ENCODE measurements at places on chromosomes 6 and 20. TPM values are rescaled to one million over a fixed set of nuclear protein-coding genes. Genes with fewer than 3 reads are reported as not detected.

FOXC1 gene
- total RNA-seq: 1.7 TPM

SRPK1 gene
- total RNA-seq: 113 TPM

GSTA2 gene
- total RNA-seq: not detected

DNA sequence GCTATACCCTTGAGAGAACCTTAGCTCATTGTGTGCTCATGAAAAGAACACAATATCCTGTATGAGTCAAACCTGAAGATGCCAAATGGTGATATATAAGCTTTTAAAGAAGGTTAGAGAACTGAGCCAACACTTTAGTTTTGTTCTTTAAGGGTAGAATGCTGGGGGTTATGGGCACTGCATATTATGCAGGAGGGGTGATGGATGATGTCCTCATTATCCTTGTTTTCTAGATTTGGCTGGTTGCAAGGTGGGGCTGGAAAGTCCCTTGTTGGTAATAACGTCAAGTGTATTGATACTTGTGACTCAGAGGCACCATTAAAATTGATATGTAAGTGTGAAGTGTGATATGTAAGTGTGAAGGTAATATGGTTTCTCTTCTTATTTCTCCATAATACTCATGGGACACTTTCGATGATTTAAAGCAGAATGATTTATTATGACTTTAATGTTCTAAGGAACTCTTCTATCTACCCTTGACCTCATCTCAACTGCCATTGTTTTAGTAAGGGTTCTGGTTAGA lies 113.7 kb upstream of the DTNBP1 start:
- H3K4me1 ChIP-seq: peaks cover 8% of the 10 kb centered on the region
- H3K36me3 ChIP-seq: no peaks in the 10 kb centered on the region
- no peak overlapping the region for H3K4me3 ChIP-seq
- no peak overlapping the region for H3K27ac ChIP-seq
- DNase-seq: no peak

- peaks cover 9% of the 10 kb centered on the region for H3K36me3 ChIP-seq
- peaks cover 24% of the 10 kb centered on the region for H3K27me3 ChIP-seq
- DNase-seq: peak; percentile 55
- peaks cover 52% of the 10 kb centered on the region for H3K4me1 ChIP-seq
Measured at GRCh38 chr6:26195376-26195923, 108.2 kb downstream of the HFE start.

GRCh38 chr6:117557951-117558350 lies 44.4 kb downstream of the GOPC start:
- no peak overlapping the region for H3K27ac ChIP-seq
- DNase-seq: no peak
- H3K36me3 ChIP-seq: peaks cover under 1% of the 10 kb centered on the region
- H3K27me3 ChIP-seq: no peaks in the 10 kb centered on the region

GRCh38 chr6:82568290-82568993 lies 204.8 kb downstream of the TPBG start:
- H3K27ac ChIP-seq: no peak overlapping the region
- H3K27me3 ChIP-seq: no peaks in the 10 kb centered on the region
- H3K36me3 ChIP-seq: no peaks in the 10 kb centered on the region
- no peak overlapping the region for H3K4me3 ChIP-seq
- H3K4me1 ChIP-seq: peaks cover 11% of the 10 kb centered on the region
- no peak for DNase-seq

DNA sequence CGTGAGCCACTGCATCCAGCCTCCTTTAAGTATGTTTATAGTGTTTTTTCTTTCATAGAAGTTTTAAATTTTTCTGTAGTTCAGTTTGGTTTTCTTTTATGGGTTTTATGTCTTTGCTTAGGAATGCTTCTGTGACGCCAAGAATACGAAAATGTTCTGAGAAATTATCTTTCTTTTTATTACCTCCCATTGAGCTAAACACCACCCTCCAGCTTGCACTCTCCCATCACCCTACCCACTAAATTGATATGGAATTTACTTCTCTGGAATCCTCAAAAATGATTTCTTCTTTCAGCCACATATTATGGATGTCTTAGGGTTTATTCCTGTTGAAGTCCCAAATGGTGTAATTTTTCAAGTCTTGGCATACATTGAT lies 38.1 kb downstream of the JARID2 start:
- peaks cover 4% of the 10 kb centered on the region for H3K36me3 ChIP-seq
- no peaks in the 10 kb centered on the region for H3K27me3 ChIP-seq
- no peak overlapping the region for H3K27ac ChIP-seq
- no peak for DNase-seq
- H3K4me1 ChIP-seq: peaks cover 16% of the 10 kb centered on the region

FAXC gene
- 26.7 TPM for total RNA-seq

DNA sequence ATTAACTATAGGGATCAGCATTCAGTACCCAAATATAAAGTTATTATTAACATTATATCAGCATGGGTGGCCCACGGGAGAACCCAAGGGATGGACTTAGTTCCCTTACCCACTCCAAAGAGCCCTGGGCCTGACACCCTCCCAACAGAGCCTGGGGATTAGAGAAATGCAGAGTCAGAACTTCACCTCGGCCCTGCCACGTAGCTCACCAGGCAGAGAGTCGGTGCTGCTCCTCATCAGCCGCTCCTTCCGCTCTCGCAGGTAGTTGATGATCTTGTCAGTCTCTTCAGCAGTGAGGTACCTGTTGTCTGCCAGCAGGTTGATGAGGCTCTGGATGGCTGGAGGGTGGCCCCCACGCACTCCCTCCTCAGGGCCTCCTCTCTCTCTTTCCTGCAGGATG lies 26.6 kb downstream of the NCOA5 start:
- no peak for DNase-seq
- no peak overlapping the region for H3K4me3 ChIP-seq
- peaks cover 23% of the 10 kb centered on the region for H3K27me3 ChIP-seq
- no peak overlapping the region for H3K27ac ChIP-seq
- peaks cover 14% of the 10 kb centered on the region for H3K4me1 ChIP-seq

GRCh38 chr20:18738055-18738454 lies 75.5 kb upstream of the SCP2D1 start:
- no peaks in the 10 kb centered on the region for H3K36me3 ChIP-seq
- no peak for DNase-seq

PCED1A gene
- 71.9 TPM for total RNA-seq

C6orf163 gene
- total RNA-seq: 4.5 TPM

GRCh38 chr6:112831022-112831421 lies 483.9 kb downstream of the RFPL4B start:
- H3K27me3 ChIP-seq: no peaks in the 10 kb centered on the region
- H3K27ac ChIP-seq: no peak overlapping the region
- DNase-seq: no peak
- peaks cover 26% of the 10 kb centered on the region for H3K4me1 ChIP-seq
- H3K36me3 ChIP-seq: no peaks in the 10 kb centered on the region
- no peak overlapping the region for H3K4me3 ChIP-seq

DNA sequence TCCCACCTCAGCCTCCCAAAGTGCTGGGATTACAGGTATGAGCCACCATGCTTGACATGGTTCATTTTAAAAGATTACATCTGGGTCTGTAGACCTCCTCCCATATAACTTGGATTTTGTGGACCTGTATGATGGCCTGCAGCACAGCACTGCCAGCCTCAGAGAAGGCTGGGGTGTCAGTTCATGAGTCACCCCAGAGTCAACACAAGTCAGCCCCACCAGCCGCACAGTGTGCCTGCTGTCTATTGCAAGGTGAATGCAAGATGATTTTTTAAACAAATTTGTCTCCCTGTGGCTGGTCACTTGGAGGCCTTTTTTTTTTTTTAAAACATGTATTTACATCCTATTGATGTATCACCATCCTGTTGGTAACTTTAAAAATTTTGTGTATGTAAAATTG lies 76.7 kb downstream of the RREB1 start:
- no peak for DNase-seq
- no peaks in the 10 kb centered on the region for H3K27me3 ChIP-seq
- peaks cover 20% of the 10 kb centered on the region for H3K36me3 ChIP-seq
- H3K4me3 ChIP-seq: no peak overlapping the region
- H3K4me1 ChIP-seq: no peaks in the 10 kb centered on the region
- H3K27ac ChIP-seq: no peak overlapping the region

LAMA4 gene
- total RNA-seq: 14.7 TPM
